ENCODE measurements at places on chromosomes 6 and 20.

DNA sequence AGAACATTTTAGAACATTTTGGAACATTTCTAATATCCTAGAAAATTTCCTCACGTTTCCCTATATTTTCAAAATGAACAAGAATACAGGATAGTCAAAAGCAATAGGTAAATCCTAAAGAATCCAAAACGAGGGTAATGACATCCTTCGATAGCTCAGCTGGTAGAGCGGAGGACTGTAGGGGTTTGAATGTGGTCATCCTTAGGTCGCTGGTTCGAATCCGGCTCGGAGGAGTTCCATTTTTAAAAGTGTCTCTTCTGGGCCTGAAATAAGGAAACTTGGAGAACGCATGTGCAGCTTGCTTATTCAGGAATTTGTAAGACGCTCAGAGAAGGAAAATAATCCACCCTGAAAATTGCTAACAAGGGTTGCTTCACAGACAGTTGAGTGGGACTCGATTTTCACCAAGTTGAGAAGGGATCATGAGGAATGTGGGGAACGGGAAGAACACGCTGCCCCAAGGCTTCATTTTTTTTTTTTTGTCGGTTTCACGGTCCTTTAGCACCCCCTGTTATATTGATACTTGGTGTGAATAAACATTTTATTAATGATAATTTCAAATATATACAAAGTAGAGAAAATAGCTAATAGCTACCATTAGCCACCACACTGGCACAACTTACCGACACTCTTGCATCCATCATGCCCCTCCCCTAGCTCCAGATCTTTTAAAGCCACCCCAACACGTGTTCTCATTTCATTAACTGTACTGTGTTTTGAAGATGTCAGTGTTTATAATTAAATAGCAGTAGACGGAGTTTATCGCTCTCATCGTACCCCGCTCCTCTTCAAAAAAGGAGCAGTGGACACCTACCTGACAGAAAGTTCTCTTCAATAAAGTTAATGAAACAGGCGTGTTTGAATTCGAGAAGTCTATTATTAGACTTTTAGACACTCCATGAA lies 1.8 kb upstream of the ABT1 start:
- peak; percentile 53 for DNase-seq
- H3K27me3 ChIP-seq = peaks cover 43% of the 10 kb centered on the region
- peaks cover 19% of the 10 kb centered on the region for H3K36me3 ChIP-seq
- peaks cover 38% of the 10 kb centered on the region for H3K4me1 ChIP-seq

DNA sequence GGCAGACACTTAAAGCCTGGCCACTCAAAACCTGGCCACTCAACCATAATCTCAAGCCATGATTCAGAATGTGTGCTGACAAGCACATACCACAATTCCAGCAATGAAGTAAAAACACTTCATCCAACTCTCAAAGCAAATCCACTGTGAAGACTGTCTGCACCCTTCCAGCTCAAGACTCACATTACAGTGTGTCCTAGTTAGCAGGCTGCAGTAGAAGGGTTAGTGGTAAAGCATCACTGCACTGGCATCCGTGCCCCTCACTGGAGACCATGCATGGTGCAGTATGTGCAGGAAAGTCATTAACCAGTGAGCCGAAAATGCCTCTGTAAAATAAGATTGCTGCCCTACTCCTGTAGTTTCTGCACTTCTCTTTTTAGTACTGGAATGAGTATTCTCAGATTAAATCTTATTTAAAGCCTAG lies 43.4 kb downstream of the SLC23A2 start:
- H3K27me3 ChIP-seq = no peaks in the 10 kb centered on the region
- H3K27ac ChIP-seq = no peak overlapping the region
- DNase-seq = no peak

- no peak overlapping the region for H3K27ac ChIP-seq
- no peak overlapping the region for H3K4me3 ChIP-seq
- DNase-seq = no peak
- no peaks in the 10 kb centered on the region for H3K36me3 ChIP-seq
- no peaks in the 10 kb centered on the region for H3K27me3 ChIP-seq
Measured at GRCh38 chr6:150683320-150683719, 83.6 kb downstream of the PLEKHG1 start.

DNA sequence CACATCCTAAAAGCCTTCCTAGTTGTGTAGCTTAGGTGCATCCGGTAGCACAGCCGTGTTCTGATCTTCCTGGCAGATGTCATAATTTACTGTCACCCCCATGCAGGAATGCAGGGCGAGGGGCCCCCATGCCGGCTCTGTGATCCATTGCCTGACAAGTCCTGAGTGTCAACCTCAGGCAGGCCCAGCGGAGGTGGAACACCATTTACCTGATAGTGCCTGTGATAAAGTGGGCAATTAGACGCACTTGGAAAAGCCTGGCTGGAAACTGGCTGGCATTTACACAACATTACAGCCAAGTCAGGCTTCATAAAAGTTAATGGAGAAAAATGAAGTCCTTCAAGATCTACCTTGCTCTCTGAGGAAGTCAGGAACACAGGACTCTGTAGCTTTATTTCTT lies 521.4 kb upstream of the JAG1 start:
- H3K27me3 ChIP-seq = no peaks in the 10 kb centered on the region
- H3K27ac ChIP-seq = no peak overlapping the region
- no peak for DNase-seq
- H3K4me3 ChIP-seq = no peak overlapping the region
- no peaks in the 10 kb centered on the region for H3K36me3 ChIP-seq

- peaks cover 4% of the 10 kb centered on the region for H3K36me3 ChIP-seq
- H3K4me3 ChIP-seq = no peak overlapping the region
- DNase-seq = no peak
- no peaks in the 10 kb centered on the region for H3K27me3 ChIP-seq
- H3K4me1 ChIP-seq = peaks cover 55% of the 10 kb centered on the region
- H3K27ac ChIP-seq = no peak overlapping the region
Measured at GRCh38 chr6:13764996-13765395, 49.4 kb downstream of the MCUR1 start.

- H3K36me3 ChIP-seq = no peaks in the 10 kb centered on the region
- H3K4me1 ChIP-seq = peaks cover 18% of the 10 kb centered on the region
- no peak overlapping the region for H3K4me3 ChIP-seq
- no peak overlapping the region for H3K27ac ChIP-seq
- DNase-seq = peak; percentile 66
Measured at GRCh38 chr20:58870293-58871014, 17.9 kb downstream of the GNAS start.

GRCh38 chr20:50815162-50815989 lies 20.5 kb downstream of the BCAS4 start:
- peaks cover 25% of the 10 kb centered on the region for H3K36me3 ChIP-seq
- peaks cover 64% of the 10 kb centered on the region for H3K4me1 ChIP-seq

GRCh38 chr6:80095600-80095999 lies 10.9 kb upstream of the BCKDHB start:
- no peaks in the 10 kb centered on the region for H3K36me3 ChIP-seq
- H3K4me3 ChIP-seq = no peak overlapping the region
- peaks cover 6% of the 10 kb centered on the region for H3K27me3 ChIP-seq

- H3K27me3 ChIP-seq = no peaks in the 10 kb centered on the region
- H3K4me1 ChIP-seq = no peaks in the 10 kb centered on the region
- no peak for DNase-seq
- H3K36me3 ChIP-seq = no peaks in the 10 kb centered on the region
- H3K27ac ChIP-seq = no peak overlapping the region
Measured at GRCh38 chr6:123945386-123945785, 141.7 kb downstream of the NKAIN2 start.

- DNase-seq = no peak
- H3K36me3 ChIP-seq = no peaks in the 10 kb centered on the region
- no peak overlapping the region for H3K4me3 ChIP-seq
- no peaks in the 10 kb centered on the region for H3K4me1 ChIP-seq
- H3K27me3 ChIP-seq = peaks cover 32% of the 10 kb centered on the region
Measured at GRCh38 chr6:41408982-41409381, 73.6 kb downstream of the NCR2 start.

- no peaks in the 10 kb centered on the region for H3K36me3 ChIP-seq
- H3K27me3 ChIP-seq = peaks cover 6% of the 10 kb centered on the region
- no peaks in the 10 kb centered on the region for H3K4me1 ChIP-seq
- H3K4me3 ChIP-seq = no peak overlapping the region
- DNase-seq = no peak
Measured at GRCh38 chr6:113642001-113642713, 215.0 kb upstream of the MARCKS start.

- peaks cover 67% of the 10 kb centered on the region for H3K4me1 ChIP-seq
- peak overlapping the region; percentile 99 for H3K27ac ChIP-seq
- peak; percentile 77 for DNase-seq
- no peaks in the 10 kb centered on the region for H3K27me3 ChIP-seq
Measured at GRCh38 chr6:26304797-26305640, 60.0 kb upstream of the BTN3A2 start.

- H3K4me1 ChIP-seq = no peaks in the 10 kb centered on the region
- no peak overlapping the region for H3K4me3 ChIP-seq
- H3K27me3 ChIP-seq = peaks cover 26% of the 10 kb centered on the region
Measured at GRCh38 chr6:1348675-1349074, 36.8 kb downstream of the FOXQ1 start.

DNA sequence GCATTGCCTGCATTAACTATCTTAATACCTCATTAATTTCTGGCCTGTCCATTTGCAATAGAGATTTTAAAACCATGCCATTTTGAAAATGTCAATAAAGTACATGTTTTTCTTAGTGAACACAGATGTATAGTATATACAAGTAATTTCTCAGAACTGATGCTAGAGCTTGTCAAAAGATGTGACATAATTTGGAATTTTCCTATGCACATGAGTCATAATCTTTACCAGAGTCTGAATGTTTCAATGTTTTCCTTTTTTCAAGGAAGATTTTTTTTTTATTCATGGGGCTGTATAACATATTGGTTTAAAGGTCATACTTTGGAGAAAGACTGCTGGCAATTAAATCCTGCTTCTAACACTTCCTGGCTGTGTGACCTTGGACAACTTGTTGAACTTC lies 1347.5 kb upstream of the ADGRB3 start:
- H3K4me3 ChIP-seq = no peak overlapping the region
- no peaks in the 10 kb centered on the region for H3K36me3 ChIP-seq
- no peaks in the 10 kb centered on the region for H3K4me1 ChIP-seq
- no peak for DNase-seq
- H3K27me3 ChIP-seq = no peaks in the 10 kb centered on the region
- H3K27ac ChIP-seq = no peak overlapping the region

- H3K4me1 ChIP-seq = no peaks in the 10 kb centered on the region
- no peaks in the 10 kb centered on the region for H3K36me3 ChIP-seq
- H3K27me3 ChIP-seq = peaks cover 10% of the 10 kb centered on the region
- DNase-seq = no peak
- no peak overlapping the region for H3K4me3 ChIP-seq
Measured at GRCh38 chr6:79157961-79158644, 76.4 kb downstream of the HMGN3 start.

DNA sequence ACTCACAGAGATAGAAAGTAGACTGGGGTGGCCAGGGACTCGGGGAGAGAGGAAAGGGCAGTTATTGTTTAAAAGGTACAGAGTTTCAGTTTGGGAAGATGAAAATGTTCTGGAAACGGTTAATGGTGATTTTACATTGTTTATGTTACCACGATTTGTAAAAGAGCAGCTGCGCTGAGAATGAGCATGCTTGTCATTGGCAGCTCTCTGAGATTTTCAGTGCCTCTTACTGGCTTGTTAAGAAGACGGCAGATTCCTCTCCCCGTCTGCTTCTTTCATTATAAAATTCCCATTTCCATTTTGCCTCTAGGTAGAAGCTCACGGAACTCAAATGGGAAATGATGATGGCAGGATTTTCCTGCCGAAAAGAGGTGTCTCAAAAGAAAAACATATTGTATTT lies 39.7 kb upstream of the PPP1R3G start:
- H3K27me3 ChIP-seq = no peaks in the 10 kb centered on the region
- H3K4me3 ChIP-seq = no peak overlapping the region
- H3K36me3 ChIP-seq = no peaks in the 10 kb centered on the region
- no peaks in the 10 kb centered on the region for H3K4me1 ChIP-seq

- no peak for DNase-seq
- H3K4me3 ChIP-seq = no peak overlapping the region
- H3K36me3 ChIP-seq = no peaks in the 10 kb centered on the region
- H3K4me1 ChIP-seq = no peaks in the 10 kb centered on the region
- no peak overlapping the region for H3K27ac ChIP-seq
Measured at GRCh38 chr6:73169633-73170032, 55.7 kb downstream of the KHDC1L start.

GRCh38 chr6:2695454-2696095 lies 55.1 kb downstream of the MYLK4 start:
- H3K27ac ChIP-seq = no peak overlapping the region
- no peaks in the 10 kb centered on the region for H3K4me1 ChIP-seq
- H3K27me3 ChIP-seq = peaks cover 24% of the 10 kb centered on the region
- DNase-seq = no peak
- H3K4me3 ChIP-seq = no peak overlapping the region

DNA sequence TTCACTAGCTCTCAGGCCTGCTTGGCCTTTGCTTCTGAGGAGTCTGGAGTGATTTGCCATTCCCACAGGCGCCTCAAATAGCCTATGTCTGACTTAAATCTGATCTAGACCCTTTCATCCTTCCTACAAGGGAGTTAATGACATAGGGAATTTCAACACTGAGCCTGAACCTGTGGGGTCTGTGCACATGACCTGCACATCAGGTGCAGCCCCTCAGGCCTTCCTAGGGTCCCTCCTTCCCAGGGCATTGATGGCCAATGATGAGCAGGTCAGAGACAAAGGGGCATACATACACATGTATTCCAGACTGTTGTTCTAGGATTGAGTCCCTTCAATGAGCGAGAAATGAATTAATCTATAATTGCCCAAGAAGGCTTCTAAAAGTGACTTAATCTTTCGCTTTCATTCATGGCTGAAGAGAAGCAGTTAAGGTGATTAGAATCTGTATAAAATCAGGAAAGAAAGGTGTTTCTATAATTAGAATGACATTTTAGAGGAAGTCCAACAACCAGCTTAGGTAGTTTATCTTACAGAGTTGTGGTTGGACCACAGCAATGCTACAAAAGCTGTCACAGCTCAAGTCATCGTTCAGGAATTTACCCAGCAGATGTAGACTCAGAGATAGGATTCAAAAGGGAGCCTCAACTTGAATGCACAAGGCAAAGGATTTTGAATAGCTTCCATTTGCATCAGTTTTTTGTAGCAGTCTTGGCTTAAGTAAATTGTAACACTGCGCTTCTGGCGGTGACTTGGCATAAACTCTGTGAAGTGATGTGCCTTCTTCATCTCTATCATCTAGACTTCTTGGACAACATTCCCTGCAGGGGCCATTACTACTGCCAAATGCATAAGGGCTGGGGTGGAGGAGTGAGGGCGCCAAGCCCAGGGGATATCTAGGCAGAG lies 27.0 kb upstream of the TBC1D7 start:
- no peaks in the 10 kb centered on the region for H3K36me3 ChIP-seq
- peak overlapping the region; percentile 96 for H3K27ac ChIP-seq
- peaks cover 44% of the 10 kb centered on the region for H3K4me1 ChIP-seq
- peak overlapping the region; percentile 65 for H3K4me3 ChIP-seq
- no peaks in the 10 kb centered on the region for H3K27me3 ChIP-seq

GRCh38 chr6:20639161-20639560 lies 104.9 kb downstream of the CDKAL1 start:
- DNase-seq = no peak
- no peaks in the 10 kb centered on the region for H3K27me3 ChIP-seq
- H3K4me1 ChIP-seq = no peaks in the 10 kb centered on the region
- H3K36me3 ChIP-seq = peaks cover 28% of the 10 kb centered on the region
- no peak overlapping the region for H3K27ac ChIP-seq
- no peak overlapping the region for H3K4me3 ChIP-seq

GRCh38 chr6:30463651-30464618 lies 25.4 kb upstream of the HLA-E start:
- H3K4me1 ChIP-seq = peaks cover 35% of the 10 kb centered on the region
- DNase-seq = peak; percentile 87
- H3K27me3 ChIP-seq = peaks cover 90% of the 10 kb centered on the region
- peaks cover 8% of the 10 kb centered on the region for H3K36me3 ChIP-seq
- no peak overlapping the region for H3K27ac ChIP-seq

GRCh38 chr6:45563041-45563440 lies 185.3 kb upstream of the SUPT3H start:
- peaks cover 6% of the 10 kb centered on the region for H3K36me3 ChIP-seq
- H3K27me3 ChIP-seq = peaks cover 5% of the 10 kb centered on the region
- H3K27ac ChIP-seq = no peak overlapping the region
- DNase-seq = no peak
- no peak overlapping the region for H3K4me3 ChIP-seq
- H3K4me1 ChIP-seq = peaks cover 7% of the 10 kb centered on the region

Data from activated CD8-positive, alpha-beta memory T cell treated with anti-CD3 and anti-CD28 coated beads, Interleukin-2, amount 10 ng/mL, durations not matched to agents 7 days and 5 days (primary cell).